T-helper 2 cell treated with Interferon-gamma antibody and Interleukin-4, amounts not matched to agents 5 μg/mL and 100 μg/mL, for 36 hours (primary cell): ENCODE measurements at places on chromosomes 5 and 9.

GRCh38 chr5:17694914-17695313 is 60.7 kb downstream of the TAF11L14 start:
- DNase-seq = no peak

GRCh38 chr5:126395198-126395597 is 28.0 kb upstream of the GRAMD2B start:
- no peak for DNase-seq

- no peak for DNase-seq
These were observed 16.1 kb downstream of the EQTN start for GRCh38 chr9:27280860-27281259.

DNA sequence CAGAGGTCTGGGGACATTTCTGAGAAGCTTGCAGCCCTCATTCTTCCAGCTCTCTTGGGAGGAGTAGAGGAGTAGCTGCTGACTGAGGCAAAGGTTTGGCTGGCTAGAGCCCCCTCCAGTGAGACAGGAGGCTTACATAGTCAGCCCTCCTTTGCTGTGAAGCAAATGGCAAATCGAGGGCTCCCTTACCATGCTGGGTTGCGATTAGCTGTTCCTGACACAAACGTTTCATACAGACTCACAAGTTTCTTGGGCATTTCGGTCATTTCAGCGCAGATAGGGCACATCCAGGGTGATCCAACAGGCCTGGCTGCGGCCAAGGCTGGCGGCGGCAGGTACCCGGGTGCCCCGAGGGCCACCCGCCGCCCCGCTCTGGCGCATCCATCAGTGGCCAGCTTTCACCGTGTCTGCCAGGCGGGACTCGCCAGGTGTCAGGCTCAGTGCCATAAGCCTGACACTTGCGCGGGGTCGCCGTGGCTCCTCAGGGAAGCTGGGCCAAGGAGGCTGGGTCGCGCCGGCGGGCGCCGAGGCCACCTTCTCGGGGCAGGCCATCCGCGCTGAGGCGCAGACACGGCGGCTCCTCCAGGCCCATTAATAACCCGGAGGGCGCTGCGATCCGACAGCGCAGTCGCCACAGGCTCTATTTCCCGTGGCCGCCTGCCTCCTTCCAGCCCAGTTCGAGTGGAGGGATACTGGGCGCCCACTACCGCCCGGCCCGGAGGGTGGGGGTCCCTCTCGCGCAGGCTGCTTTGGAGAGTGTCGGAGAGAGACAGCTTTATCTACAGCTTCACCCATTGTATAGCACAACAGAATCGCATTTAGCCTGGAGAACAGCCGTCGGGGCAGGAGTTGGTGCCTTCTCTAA is 9.1 kb downstream of the PRDM6 start:
- DNase-seq = no peak

DNA sequence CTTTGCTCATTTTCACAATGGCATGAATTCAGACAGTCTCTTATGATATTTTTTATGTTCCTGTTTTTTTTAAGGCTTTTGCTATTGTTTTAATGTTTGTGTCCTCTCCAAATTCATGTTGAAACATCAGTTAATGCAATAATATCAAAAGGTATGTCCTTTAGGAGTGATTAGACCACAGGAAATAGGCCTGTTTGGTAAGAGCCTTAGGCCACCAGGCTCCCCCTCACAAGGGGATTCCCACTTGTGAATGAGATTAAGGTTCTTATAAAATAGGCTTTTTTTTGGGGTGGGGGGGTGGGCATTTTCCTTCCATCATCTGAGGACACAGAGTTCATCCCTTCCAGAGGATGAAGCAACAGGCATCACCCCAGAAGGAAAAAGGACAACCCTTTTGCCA is 2074.2 kb upstream of the C9orf72 start:
- no peak for DNase-seq

- no peak for DNase-seq
These were observed 113.9 kb downstream of the DAB2IP start for GRCh38 chr9:121765021-121765950.
